Right ventricle myocardium inferior (tissue), 1 donor: ENCODE measurements at places on chromosomes 1 and 21.

- no peak for DNase-seq
Measured at GRCh38 chr1:228045405-228045804, 37.1 kb upstream of the ARF1 start.

GRCh38 chr1:201693890-201694607, 134.9 kb upstream of the IPO9 start:
- DNase-seq, result no peak

- DNase-seq, result no peak
Measured at GRCh38 chr21:41164052-41164451, 3.9 kb upstream of the BACE2 start.

DNA sequence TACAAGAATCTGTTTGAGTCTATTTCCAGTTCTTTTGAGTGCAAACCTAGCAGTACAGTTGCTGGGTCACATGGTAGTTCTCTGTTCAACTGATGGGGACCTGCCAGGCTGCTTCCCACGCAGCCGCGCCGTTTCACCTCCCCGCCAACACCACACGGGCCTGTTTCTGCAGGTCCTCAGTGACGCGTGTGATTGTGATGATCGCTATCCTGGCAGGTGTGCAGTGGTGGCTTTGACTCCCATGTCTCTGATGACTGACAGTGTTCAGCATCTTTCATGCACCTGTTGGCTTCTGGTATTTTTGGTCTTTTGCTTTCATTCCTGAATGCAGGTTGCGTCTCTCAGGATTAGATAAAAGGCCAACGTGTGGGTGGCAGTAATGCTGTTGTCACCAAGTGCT, 41.6 kb downstream of the FAAP20 start:
- DNase-seq, result peak; percentile 28

DNA sequence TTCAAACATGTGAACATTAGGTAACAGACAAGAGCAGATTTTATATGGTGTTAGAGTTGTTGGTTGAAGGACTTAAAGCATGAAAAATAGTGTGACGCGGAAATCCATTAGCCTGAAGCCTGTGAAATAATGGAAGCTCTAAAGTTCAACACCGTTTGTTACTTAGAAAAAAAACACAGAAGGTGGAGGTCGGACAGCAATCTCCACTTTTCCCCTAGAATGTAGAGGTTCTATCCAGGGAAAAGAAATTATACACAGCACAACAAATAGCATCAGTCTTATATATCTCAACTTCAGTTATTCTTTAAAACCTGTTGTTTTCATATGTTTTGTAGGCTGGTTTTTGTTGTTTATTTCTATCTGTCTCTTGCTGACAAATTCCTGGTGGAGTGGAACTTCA, 1.9 kb downstream of the RCAN3 start:
- DNase-seq, result no peak

- no peak for DNase-seq
Measured at GRCh38 chr1:30749691-30750583, 7.6 kb downstream of the LAPTM5 start.

DNA sequence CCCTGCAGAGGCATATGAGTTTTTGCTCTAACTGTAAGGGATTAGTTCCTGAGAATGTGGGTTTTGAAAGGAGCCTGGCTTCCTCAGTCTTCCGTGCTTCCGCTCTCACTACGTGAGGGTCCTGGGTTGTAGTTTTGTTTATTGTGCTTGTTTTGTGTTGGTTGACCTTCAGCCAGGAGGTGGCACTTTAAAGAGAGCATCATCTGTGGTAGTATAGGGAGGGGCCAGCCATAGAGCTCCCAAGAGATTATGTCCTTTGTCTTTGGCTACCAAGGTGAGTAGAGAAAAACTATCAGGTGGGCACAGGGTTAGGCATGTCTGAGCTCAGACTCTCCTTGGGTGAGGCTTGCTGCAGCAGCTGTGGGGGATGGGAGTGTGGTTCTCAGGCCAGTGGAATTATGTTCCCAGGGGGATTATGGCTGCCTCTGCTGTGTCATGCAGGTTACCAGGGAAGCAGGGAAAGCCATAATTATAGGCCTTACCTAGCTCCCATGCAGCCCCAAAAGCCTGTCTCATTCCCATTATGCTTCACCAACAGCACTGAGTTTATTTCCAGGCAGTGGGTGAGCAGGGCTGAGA, 23.5 kb downstream of the CYP4B1 start:
- DNase-seq, result no peak

DNA sequence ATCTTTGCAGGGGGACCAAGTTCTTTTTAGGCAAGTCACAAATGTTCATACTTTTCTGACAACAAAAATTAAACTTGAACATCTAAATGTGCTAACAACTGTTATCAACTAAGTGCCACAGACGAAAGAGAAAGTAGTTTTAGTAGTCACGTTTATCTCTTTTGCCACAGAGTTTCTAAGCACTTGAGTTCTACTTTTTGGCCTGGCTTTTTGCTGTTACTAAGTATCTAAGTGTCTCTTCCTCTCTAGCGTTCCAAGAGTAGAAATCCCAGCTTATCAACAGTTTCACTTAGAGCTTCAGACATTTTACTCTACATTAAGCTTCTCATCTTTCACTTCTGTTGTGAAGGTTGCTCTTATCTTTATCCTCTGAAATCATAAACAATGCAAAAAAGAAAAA, 34.2 kb downstream of the GATAD2B start:
- no peak for DNase-seq

DNA sequence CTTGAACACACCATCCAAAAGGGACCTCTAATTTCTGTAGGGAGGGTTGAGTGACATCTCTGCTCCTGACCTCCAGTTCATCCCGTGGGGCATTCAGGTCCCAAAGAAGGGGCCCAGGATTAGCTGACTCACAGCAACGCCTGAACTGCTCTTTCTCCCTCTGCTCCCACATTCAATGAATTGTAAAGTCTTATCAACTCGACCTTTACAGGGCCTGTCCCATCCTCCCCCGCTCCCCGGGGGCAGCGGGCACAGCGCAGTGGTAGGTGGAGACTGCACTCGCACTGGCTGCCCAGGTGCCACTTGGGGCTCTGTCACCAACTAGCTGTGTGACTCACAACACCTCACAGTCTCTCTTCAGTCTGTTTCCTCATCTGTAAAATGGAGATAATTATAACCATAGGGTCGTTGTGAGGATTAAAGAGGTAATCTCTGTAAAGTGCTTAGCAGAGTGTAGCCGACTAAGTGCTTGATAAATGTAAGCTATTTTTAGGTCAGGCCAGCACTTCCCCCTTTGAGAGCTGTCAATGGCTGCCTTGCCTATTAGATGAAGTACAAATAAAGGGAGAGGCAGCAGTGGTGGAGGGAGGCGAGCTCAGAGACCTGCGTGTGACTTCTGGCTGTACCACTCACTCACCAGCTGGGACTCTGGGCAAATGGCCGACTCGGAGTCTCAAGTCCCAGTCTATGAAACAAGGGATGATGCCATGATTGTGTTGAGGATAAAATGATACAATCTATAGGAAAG, 637 bp upstream of the MYBPHL start:
- DNase-seq, result no peak

DNA sequence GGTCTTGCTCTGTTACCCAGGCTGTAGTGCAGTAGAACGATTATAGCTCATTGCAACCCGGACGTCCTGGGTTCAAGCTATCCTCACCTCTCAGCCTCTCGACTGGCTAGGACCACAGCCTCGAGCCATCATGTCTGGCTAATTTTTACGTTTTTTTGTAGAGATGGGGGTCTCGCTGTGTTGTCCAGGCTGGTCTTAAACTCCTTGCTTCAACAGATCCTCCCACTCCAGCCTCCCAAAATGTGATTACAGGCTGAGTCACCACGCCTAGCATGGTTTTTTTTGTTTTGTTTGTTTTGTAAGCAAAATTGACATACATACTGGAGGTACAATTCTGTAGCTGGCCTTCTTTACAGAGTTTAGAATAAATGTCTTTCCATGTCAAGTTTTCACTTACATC, 994 bp upstream of the LAMTOR5 start:
- no peak for DNase-seq

- DNase-seq, result no peak
Measured at GRCh38 chr1:41646186-41646585, 161.7 kb upstream of the EDN2 start.

GRCh38 chr1:195965475-195965874, 642.8 kb downstream of the KCNT2 start:
- DNase-seq, result no peak

DNA sequence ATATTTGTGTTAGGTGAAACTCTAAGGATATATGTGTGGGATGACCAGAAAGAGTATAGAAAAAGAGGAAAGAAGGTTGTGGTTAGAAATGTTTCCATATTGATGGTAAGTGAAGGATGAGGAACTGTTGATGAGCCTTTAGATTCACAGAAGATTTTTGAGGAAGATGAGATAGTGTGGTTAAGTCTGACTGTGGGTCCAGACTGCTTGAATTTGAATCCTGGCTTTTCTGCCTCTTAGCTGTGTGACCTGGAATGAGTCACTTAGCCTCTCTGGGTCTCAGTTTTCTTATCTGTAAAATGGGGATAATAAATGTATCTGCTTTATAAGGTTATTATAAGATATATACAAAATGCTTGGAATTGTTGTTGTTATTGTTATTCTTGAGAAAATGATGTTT, 27.5 kb downstream of the RGL1 start:
- DNase-seq, result no peak

- DNase-seq, result no peak
Measured at GRCh38 chr1:36304521-36304920, 1.6 kb upstream of the SH3D21 start.

GRCh38 chr1:169112241-169112640, 5.8 kb downstream of the ATP1B1 start:
- no peak for DNase-seq

DNA sequence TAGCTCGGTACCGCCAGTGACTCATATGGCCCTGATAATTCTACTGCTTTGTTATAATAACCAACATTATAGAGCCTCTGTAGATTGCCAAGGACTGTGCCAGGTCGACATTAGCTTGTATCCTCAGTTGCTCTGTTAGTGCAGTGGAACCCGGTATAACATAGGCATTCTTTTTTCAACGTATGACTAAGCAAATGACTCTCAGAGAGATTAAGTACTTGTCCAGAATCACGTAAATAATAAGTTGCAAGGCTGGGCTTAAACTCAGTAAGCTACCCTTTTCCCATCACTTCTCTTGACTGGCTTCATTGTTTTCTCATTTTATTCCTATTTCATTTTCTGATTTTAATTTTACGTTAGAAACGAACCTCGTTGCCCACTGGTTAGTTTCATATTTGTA, 85.1 kb downstream of the UBE4B start:
- DNase-seq, result no peak

DNA sequence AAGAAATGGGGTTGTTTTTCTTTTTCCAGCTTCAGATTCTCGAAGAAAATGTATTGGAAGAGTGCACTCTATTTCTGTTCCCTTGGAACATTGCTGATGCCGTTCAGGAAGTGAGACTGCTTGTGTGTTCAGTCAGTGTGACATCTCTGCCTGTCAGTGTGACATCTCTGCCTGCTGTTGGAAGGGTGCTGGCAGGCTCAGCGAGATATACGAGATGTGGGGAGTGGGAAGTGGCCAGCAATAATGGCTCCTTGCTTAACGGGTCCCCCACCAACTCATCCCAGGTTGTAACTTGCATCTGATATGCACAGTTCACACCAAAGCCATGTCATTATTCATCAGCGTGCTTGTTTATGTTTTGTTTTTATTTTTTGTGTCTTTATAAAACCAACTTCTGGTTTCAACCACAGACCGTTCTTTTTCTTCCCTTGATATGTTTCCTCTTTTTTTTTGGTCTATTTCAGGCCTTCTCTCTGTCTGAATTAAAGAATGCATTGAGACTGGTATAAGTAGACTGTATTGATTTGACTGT, 145.4 kb downstream of the GALNT2 start:
- no peak for DNase-seq

DNA sequence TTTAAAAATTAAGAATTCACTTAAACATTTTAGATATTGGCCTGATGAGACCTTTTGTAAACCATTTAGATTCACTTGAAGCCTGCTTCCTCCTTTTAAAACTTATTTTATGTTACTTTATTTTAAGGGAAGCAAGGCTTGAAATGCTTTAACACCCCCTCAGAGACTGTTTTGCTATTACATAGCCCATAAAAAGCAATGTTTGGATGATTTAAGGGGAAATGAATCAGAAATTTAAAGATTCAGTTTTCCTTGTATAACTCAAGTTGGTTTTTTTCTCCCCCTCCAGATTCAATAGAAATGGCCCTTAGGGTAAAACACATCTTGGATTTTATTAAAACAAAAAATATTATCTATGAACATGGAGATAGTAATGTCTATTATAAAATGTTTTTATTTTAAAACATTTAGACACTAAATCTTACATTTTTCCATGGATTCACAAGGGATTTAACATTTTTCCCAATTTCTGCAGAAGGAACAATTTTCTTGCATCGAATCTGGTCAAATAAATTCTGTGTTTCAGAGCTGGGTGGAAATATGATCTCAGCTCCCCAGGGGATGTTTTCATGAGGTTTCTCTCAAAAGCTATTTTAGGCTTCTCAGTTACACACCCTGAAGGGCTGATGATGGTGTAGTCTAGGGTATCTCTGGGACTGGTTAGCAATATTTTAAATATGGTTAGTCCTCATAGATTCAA, 69.3 kb upstream of the WARS2 start:
- no peak for DNase-seq

DNA sequence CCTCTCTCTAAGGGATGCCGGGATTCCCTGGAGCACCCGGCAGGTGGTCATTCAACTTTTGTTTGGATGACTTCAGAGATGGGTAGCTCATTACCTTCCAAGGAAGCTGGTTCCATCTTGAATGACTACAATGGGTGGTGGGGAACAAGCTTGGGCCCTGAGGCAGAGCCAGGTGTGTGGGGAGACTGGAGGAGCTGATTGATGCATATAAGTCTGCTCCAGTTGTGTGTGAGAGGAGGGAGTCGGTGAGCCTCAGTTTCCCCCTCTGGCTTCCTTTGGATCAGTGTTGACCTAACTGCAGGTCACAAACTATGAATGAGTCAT, 133.8 kb upstream of the ZBTB40 start:
- DNase-seq, result no peak

GRCh38 chr1:246425139-246425794, 81.8 kb downstream of the SMYD3 start:
- no peak for DNase-seq

DNA sequence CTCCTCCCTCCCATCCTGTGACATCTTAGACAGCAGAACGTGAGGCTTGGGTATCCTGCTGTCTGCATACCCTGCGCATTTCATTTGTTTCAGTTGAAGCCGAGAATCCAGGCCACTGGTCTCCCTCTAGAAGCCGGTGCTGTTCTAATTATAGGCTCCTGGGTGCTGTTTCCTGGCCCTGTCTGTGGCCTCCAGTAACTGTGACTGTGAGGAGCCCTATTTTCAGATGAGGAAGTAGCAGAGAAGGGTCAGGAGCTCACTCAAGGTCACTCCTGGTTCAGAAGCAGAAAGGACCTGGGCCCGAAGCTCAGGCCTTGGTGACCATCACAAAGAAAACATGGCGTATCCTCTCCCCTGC, 24.0 kb downstream of the COQ8A start:
- DNase-seq, result peak; percentile 25
